ENCODE measurements at places on chromosomes 4 and X. TPM values are rescaled to one million over a fixed set of nuclear protein-coding genes. Genes with fewer than 3 reads are reported as not detected.

Gene IQSEC2
- total RNA-seq = 8.2 TPM

Gene AMBN
- not detected for total RNA-seq

Gene DUSP21
- total RNA-seq = not detected

Gene ARHGEF38
- total RNA-seq = 0.69 TPM

Gene TLR8
- not detected for total RNA-seq

Gene NEUROG2
- total RNA-seq = not detected

Gene PRR27
- total RNA-seq = not detected

Gene TEX13B
- total RNA-seq = not detected

Gene F8A1
- 4.0 TPM for total RNA-seq

Gene CCNG2
- 153 TPM for total RNA-seq

Gene AKAP17A
- 35.1 TPM for total RNA-seq

- peak; percentile 49 for DNase-seq
Measured at GRCh38 chrX:37883196-37883595, 35.8 kb upstream of the DYNLT3 start.

GRCh38 chrX:15804563-15804962 is 14.3 kb downstream of the ZRSR2 start:
- DNase-seq = no peak

GRCh38 chrX:78746496-78746895 is 1.0 kb upstream of the LPAR4 start:
- DNase-seq = no peak

- DNase-seq = peak; percentile 74
Measured at GRCh38 chr4:182925298-182925757, 8.1 kb upstream of the DCTD start.

DNA sequence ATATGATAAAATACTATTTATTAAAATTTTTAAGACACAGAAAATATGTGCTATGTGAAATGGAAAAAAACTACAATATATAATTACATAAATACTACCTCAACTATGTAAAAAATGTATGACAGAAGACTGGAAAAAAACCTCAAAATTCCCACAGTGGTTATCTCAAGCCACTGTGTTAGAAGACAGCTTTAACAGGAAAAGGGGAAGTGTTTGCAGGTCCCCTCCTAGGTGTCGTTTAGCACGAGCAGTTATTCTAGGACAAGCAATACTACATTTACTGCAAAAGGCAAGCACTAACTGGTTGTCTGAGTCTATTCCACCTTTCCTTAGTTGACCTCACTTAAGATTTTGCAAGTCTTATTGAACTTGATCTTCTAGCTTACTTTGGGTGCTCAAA is 44.9 kb upstream of the PHF8 start:
- DNase-seq = no peak

GRCh38 chr4:153541456-153542096 is 75.4 kb downstream of the TMEM131L start:
- peak; percentile 61 for DNase-seq

DNA sequence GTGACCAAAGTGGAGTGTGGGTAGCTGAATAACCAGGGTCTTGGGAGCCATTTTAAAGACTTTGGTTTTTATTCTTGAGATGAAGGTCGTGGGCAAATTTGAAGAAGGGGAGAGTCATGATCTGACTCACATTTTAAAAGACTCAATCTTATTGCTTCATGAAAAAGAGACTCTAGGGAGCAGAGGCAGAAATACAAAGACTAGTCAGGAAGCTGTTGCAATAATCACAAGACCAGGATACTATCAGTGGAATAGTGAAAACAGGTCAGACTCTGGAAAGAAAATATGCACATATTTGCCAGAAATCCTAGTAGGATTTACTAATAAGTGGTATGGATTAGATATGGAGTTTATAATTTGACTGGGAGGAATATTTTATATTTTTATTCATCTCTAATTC is 448.4 kb downstream of the RAPGEF2 start:
- peak; percentile 10 for DNase-seq

- DNase-seq = no peak
Measured at GRCh38 chrX:9825129-9825790, 39.0 kb downstream of the SHROOM2 start.

- no peak for DNase-seq
Measured at GRCh38 chr4:48024522-48024921, 8.0 kb downstream of the NIPAL1 start.

- DNase-seq = no peak
Measured at GRCh38 chr4:48350871-48351270, 9.5 kb downstream of the SLAIN2 start.

GRCh38 chr4:96352051-96352517 is 512.2 kb downstream of the PDHA2 start:
- DNase-seq = peak; percentile 16

DNA sequence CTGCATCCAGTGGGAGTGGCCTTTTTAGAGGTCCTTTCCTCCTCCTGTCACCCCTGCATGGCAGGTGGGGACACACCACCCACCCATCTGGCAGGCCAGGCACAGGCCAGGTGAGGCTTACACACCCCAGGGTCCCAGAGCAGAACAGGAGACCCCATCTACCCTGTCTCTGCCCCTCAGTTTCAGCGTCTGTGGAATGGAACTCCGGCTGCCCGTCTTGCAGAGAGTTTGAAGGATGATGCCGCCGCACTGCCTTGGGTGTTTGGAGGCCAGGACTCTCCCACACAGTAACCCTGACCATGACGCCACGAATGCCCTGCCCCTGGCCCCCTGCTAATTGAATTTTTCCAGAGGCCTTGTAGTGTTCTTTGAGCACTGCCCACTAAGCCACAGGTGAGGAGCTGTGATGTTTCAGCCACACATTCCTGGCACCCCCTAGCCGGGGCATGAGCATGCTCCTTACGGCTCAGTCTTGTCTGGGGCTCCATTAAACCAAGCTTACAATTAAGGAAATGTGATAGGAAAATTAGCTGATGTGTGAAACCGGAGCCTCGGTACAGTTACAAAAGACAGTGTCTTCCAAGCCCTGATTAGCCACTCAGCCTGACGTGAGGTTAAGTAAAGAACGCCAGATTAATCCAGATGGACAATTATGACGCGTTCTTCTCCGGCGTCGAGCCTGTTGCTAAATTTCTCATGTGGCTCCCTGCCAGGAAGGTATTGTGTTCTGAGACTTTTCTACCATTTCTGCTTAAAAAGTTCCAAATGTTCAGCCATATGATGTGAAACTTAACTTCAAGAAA is 39.3 kb downstream of the HMX1 start:
- DNase-seq = no peak

DNA sequence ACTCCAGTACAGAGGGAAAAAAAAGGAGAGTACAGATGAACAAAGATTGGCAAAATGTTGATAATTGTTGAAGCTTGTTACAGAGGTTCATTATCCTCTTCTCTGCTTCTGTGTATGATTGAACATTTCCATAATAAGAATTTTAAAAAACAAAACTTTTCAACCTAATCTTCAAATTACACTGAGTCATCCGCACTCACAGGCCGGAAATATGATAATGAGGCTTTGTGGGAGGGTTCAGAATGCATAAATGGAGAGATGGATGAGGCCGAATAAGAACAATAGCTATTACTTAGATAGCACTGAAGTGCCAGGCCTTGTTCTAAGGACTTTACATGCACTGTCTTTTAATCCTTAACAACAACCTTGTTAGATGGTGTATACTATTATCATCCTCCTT is 4.6 kb upstream of the ERCC6L start:
- no peak for DNase-seq

- no peak for DNase-seq
Measured at GRCh38 chr4:74958881-74959280, 26.0 kb downstream of the PARM1 start.

DNA sequence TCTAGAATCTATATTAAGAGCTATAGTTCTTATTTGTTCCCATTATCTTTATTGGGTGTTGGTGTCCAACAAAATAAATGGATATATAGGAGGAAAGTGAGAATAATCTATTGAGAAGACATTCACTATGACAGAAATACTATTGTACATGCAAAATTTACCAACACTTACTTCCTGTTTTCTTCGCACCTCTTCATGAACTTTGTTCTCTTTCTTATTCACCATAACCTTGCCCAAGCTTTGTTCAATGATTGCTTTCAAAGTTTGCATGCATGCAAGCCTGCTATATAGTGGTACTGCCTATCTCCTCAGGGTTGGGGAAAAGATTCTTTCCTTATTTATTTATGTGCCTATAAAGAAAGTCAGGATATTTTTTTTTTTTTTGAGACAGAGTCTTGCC is 176.4 kb upstream of the JADE1 start:
- DNase-seq = no peak

DNA sequence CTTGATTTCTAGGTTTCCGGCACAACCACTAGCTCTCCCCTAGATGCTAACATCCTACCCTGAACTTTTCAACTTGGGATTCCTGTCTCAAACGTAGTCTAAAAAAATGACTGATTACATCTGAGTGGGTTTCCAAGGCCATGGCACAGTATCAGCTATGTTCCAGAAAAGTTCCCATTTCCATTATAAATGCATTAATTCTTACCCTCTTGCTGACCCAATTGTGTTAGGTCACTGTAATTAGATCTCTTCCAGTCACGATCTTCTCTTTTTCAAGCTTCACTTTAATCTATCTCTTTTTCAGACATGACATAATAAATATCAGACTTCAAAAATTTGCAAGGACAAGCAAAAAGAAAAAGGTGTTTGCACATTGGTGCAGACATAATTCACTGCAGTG is 50.6 kb upstream of the PDE5A start:
- no peak for DNase-seq

- DNase-seq = no peak
Measured at GRCh38 chr4:70801265-70801809, 38.4 kb downstream of the GRSF1 start.

GRCh38 chr4:27714073-27714472 is 853.4 kb downstream of the STIM2 start:
- no peak for DNase-seq

GRCh38 chr4:168694667-168695066 is 197.8 kb downstream of the PALLD start:
- peak; percentile 33 for DNase-seq

DNA sequence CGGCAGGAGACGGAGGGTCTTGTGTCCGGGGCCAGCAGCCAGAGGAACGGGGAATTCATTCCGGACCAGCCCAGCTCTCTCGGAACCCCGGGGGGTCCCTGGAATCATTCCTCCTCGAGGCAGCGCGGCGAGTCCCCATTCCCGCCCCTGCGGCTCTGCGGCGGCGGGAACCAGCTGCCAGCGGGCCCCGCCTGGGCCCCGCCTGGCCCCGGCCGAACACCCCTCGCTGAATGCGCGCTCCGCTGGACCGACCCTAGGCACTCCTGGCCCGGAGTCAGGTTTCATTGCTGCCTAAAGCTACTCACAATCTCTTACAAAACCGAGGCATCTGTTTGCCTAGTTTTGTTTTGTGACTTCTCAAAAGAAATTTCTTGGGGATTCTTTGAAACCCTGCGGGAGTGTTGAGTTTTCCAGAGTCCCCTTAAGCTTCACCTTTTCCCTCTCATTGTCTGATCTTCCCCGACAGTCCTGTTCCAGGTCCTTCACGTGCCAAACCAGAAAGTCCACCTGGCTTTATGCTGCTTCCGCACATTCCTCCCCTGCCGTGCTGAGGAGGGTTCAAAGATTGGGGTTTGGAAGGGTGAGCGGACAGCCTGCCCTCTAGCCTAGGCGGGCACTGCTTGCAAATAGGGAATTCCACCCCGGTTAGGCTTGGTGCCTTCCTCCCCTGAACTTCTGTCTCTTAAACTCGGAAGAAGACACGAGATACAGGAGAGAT is 789 bp downstream of the ARHGAP10 start:
- DNase-seq = peak; percentile 23

DNA sequence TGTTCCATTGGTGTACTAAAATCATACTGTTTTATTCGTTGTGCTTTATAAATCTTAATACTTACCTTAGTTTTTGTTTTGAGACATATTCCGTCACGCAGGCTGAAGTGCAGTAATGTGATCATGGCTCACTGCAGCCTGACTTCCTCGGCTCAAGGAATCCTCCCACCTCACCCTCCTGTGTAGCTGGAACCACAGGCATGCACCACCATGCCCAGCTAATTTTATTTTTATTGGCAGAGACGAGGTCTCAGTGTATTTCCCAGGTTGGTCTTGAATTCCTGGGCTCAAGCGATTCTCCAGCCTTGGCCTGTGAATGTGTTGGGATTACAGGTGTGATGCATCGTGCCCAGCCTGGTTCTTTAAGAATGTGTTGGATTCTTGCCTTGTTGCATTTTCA is 24.4 kb upstream of the DCK start:
- DNase-seq = peak; percentile 65

- DNase-seq = peak; percentile 77
Measured at GRCh38 chr4:6749340-6750171, 33.0 kb upstream of the KIAA0232 start.

- DNase-seq = no peak
Measured at GRCh38 chrX:25005382-25006185, 10.2 kb downstream of the ARX start.

- DNase-seq = no peak
Measured at GRCh38 chrX:19070555-19070994, 51.7 kb downstream of the ADGRG2 start.

GRCh38 chr4:41746025-41746439 is 2.5 kb downstream of the PHOX2B start:
- DNase-seq = no peak
